ENCODE measurements at places on chromosomes 6 and 20.
A peak's percentile ranks its signal among the peaks of the same experiment; 100 is the strongest.

DNA sequence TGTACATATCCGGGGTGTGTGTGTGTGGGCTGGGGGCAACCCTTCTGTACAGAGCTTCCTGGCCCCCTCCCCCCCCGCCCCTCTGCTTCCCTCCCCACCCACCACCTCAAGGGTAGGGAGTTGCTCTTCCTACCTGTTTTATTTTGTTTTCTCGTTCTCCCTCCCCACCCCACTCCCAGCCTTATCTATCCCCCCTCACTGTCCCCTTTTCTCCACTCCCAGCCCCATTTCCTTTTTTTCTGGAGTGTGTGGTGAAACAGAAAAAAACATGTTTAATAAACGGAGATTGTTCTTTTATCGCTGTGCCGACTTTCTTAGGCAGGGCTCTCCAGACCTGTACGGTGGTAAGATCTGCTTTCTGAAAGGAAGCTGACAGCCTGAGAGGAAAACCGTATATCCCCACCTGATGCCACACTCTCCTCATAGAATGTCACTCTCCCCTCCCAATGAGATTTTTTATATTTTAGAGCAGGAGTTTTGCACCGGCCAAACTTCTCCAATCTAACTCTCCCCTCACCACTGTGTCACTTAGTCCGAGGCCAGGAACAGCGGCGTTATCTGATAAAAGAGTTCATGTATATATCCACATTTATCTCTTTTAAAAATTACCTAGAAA lies 875 bp upstream of the ZBTB9 start:
- DNase-seq: no peak

DNA sequence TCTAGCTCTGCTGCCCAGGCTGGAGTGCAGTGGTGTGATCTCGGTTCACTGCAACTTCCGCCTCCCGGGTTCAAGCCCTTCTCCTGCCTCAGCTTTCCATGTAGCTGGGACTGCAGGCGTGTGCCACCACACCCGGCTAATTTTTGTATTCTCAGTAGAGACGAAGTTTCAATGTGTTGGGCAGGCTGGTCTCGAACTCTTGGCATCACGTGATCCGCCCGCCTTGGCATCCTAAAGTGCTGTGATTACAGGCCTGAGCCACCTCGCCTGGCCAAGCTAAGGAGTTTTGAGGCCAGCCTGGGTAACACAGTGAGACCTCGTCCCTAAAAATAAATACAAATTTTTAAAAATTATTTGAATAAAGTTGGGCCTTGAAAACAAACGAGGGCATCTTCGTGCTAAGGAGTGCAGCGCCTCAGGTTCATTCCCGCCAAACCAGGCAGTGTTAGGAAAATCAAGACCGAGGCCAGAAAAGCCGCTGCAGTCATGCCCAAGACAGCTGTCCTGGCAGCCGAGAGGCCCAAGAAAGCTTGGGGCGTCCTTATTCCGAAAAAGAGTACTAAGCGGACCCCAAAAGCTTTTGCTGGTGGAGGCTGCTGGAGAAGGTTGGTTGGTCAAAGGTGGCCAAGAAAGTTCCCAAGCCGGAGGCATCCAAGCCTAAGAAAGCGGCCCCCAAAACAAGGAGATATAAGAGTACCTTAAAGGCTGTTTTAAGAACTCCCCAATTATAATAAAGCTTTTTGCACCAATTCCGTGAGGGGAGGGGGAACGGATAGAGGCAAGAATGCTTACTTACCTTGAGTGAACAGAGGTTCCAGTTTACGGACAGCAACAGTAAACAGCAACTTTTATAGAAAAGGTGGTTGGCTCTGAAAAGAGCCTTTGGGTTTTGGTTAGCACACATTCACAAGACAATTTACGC lies 109.0 kb downstream of the HFE start:
- peak; percentile 48 for DNase-seq

GRCh38 chr6:166470863-166471410 lies 88.2 kb upstream of the MPC1 start:
- no peak for DNase-seq

DNA sequence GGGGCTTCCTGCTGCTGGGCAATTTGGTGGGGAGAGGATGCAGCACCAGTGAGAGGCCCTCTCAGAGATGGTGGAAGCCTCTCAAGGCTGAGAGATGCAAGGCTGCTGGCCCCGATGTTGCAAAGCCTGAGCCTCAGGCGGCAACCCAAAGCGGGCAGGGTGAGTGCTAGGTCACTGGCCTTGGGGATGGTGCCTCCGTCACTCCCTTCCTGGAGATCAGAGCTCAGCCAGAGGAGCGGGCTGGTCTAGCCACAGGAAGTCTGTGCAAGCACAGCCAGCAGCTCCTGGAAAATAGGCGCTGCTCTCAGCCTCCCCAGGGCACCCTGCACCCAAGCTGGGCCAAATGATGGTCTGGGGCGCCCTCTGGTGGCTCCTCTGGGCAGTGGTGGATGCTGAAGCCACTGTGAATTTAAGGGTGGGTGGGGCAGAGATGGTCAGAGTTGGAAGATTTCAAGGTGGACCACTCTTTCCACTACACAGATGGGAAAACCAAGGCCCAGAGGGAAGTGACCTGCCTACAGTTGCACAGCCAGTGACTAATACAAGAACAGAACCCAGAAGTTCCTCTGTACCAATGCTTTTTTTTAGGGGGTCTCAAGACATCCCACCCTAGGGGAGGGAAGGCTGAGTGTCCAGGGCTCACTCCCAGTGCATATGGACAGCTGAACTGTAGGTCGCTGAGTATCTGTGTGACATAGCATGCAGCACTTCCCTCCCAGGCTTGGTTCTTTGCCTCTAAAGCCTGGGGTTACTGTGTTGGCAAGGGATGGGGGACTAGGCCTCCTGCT lies 20.8 kb downstream of the C20orf203 start:
- DNase-seq: peak; percentile 76

GRCh38 chr6:32964776-32965175 lies 3.6 kb upstream of the BRD2 start:
- DNase-seq: no peak

GRCh38 chr20:35235881-35236280 lies 9.4 kb downstream of the MMP24 start:
- DNase-seq: no peak

- peak; percentile 78 for DNase-seq
Observed at GRCh38 chr6:100461278-100461916, 3.3 kb downstream of the SIM1 start.

DNA sequence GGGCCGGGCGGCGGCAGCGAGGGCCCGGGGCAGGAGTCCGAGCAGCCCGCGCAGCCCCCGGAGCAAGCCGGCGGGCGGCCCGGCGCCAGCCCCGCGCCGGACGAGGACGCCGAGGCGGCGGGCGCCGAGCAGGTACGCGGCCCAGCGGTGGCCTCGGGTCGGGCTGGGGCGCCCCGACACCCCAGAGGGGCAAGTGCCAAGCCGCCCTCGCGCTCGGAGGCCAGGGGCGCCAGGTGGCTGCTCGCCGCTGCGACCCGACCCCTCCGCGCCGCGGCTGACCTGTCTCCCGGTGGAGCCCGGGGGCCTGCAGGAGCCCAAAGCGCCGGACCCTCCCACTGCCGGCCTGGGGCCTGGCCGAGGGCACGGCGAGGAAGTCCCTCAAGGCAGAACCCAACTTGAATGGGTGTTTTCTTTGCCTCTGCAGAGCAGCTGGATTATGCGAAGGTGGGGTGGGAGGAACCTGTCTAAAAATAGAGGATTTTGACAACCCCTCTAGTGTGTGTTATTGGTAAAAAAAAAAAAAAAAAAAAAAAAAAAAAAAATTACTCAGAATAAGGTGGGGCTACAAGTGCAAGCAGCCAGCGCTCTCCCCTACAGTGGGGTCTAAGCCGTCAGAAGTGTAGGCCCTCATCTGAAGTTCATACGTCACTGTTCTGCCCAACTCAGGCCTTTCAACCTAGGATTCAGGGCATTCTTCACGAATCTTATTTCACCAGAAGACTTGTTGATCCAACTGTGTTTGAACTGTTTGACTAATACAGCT lies 609 bp downstream of the OGFRL1 start:
- peak; percentile 4 for DNase-seq

GRCh38 chr6:47188588-47189021 lies 121.1 kb downstream of the TNFRSF21 start:
- DNase-seq: peak; percentile 55

DNA sequence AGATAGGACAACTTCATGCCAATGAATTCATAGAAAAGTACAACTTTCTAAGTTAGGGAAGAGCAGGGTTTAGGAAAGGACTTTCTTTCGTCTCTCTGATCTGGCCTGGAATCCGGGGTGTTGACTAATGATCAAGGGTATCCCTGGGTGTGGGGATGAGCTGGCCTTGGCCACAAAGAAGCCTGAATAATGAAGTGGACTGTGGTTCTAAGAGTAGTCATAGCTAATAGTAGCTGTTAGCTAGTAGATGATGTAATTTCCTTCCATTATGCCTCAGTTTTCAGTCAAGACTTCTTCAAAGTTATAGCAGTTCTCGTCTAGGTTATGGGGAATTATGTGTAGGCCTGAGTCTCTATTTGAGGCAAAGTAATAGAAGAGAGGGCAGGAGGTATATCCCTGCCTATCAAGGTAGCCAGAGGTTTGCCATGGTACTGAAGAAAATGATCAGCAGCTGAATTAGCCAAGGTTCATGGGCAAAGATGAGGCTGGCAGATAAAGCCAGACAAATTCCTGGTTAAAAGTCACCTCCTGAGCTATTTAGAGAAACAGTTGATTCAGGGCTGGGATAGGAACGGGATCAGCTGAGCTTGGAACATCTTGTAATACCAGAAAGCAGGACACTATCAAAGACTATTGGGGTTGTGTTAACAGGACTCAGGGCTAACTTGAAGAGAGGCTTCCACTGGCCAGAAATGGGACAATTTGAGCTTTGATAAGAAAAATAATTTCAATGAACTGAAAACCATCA lies 18.7 kb upstream of the TRPC4AP start:
- peak; percentile 87 for DNase-seq

GRCh38 chr6:101083533-101084175 lies 202.5 kb upstream of the ASCC3 start:
- peak; percentile 98 for DNase-seq

DNA sequence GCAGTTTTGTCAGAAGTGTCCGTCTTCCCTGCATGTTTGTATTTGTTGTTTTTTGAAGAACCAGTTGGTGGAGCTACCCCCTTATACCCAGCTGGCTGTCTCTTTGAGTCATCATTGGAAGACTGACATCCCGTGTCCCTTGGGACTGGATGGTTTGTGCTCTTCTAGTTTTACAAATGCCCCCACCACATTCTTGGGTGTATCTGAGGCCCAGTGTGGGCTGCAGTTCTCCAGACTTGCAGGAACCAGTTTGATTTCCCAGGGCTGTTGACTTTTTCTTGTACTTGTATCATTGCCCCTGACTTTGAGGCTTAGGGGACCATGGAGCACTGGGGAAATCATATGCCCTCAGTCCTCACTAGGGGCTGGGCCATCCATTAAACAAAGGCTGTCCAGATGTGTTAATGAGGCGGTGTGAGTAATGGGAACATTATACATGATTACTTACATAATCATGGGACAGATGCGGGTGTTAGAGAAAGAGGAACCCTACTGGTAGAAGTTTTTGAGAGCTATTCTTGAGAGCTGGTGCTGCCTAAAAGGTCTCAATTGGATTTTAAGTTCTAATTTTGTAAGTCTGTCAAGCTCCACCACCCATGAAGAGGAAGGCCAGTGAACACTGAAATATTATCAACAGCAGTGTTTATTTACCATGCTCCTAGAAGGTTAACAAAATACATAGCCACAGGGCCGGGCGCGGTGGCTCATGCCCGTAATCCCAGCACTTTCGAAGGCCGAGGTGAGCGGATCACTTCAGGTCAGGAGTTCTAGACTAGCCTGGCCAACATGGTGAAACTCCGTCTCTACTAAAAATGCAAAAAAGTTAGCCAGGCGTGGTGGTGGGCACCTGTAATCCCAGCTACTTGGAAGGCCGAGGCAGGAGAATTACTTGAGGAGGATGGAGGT lies 8.5 kb downstream of the JARID2 start:
- DNase-seq: peak; percentile 85

DNA sequence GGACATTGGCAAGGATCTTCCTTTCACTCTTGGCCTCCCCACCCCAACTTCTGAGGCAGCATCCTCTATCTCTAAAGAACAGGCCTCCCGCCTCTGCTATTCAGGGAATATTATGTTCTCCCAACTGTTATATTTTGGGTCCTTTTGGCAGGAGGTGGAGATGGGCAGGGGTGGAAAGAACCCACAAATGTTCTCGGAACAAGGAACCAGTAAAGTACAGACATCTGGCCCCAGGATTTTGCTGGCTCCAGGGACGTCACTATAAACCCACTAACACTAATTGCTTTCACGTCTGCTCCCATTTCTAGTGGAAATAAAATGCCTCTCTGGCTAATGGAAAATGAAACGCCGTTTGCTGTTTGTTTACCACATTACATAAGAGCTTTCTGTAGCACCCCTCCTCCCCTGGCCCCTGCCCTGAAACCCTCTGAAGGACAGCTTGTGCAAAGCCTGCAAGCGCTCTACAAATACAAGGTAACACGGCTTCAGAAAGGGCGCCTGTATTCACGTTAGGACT lies 77.7 kb upstream of the TBC1D7 start:
- no peak for DNase-seq

DNA sequence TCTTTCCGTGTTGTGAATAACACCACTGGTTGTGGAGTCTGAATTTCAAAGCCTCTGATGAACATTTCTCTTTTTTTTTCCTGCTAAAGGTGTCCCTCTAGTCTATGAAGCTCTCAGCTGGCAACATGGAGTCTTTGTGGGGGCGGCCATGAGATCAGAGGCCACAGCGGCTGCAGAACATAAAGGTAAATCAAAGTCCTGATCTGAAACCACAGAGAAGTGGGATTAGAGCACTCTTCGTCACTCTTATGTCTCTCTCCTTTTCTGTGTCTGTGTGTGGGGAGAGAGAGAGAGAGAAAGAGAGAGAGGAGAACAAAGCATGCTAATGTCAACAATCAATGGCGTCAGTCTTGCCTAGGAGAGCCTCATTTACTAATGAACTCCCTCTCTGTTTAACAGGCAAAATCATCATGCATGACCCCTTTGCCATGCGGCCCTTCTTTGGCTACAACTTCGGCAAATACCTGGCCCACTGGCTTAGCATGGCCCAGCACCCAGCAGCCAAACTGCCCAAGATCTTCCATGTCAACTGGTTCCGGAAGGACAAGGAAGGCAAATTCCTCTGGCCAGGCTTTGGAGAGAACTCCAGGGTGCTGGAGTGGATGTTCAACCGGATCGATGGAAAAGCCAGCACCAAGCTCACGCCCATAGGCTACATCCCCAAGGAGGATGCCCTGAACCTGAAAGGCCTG lies 4.2 kb downstream of the PCK1 start:
- no peak for DNase-seq

GRCh38 chr6:35362200-35362599 lies 19.8 kb downstream of the PPARD start:
- DNase-seq: no peak

DNA sequence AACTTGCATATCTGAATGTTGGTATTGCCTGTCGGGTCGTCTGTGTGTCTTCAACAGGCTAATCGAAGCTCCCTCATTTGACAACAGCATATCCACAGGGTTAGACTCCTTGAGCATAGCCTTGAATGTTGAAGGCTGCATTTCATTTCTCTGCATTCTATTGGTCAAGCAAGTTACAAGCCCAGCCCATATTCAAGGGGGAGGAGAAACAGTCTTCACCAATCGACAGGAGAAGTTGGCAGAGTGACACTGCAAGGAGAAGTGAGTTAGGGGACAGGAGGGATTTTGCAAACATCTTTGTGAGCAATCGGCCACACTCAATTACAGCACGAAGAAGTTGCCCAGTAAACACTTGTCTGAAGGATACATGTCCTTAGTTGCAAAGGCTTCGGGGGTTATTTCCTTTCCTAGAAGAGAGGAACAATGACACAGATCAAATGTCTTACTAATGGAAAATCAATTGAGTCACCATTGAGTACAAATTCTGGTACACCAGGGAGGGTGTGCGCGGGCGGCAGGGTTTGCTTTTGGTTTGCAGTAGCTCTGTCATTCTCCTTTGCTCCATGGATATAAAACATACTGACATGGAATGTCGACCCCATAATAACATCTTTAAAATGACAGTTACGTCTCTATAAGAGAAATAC lies 60.6 kb upstream of the NT5E start:
- DNase-seq: no peak
